AG20443 (cell line): ENCODE measurements at places on chromosomes 13 and 19.

GRCh38 chr19:40229484-40229883 lies 3.0 kb upstream of the CCNP start:
- DNase-seq, result peak; percentile 49

DNA sequence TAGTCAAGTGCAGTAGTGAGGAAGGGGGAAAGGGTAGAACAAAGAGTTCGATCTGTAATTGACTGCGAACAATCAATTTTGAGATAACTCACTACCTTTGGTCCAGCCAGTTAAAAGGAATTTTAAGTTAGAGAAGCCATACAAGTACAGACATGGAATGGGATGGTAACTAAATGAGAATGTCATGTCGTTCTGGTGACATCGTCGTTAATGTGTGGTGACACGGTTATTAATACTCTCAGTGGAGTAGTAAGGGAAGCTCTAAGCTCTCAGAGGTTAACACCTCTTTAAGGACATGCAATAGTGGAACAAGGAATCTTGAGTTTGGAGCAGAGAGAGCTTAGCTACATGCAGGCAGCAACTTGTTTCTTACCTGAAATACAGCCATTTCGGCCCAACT lies 154.9 kb upstream of the KLF12 start:
- DNase-seq, result no peak

DNA sequence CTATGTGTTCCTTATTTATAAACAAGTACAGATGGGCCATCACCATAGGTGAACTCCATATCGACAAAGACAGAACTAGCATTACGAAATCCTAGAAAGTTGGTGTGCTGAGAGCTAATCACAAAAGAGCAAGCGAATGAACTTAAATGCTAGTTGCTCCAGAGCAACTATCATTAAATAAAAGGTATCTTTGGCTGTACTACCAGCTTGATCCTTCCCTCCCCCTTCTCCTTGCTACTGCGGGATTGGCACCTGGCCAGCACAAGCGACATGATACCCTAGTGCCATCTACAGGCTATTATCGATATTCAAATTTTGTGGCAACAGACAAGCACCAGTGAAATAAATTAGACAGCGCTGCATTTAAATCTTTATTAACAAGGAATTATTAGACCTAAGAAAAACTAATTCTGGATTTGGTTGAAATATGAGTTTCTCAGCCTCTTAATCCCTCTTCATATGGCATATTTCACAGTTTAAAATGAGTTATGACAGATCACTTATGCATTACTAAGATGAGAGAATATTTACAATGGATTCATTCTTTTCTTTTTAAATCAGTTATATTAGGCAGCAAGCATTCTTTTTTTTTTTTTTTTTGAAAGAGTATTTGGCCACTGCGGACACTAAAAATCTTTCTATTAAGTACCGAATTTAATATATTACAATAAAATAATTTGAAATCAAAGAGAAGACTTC lies 5.8 kb downstream of the PCDH9 start:
- peak; percentile 53 for DNase-seq

DNA sequence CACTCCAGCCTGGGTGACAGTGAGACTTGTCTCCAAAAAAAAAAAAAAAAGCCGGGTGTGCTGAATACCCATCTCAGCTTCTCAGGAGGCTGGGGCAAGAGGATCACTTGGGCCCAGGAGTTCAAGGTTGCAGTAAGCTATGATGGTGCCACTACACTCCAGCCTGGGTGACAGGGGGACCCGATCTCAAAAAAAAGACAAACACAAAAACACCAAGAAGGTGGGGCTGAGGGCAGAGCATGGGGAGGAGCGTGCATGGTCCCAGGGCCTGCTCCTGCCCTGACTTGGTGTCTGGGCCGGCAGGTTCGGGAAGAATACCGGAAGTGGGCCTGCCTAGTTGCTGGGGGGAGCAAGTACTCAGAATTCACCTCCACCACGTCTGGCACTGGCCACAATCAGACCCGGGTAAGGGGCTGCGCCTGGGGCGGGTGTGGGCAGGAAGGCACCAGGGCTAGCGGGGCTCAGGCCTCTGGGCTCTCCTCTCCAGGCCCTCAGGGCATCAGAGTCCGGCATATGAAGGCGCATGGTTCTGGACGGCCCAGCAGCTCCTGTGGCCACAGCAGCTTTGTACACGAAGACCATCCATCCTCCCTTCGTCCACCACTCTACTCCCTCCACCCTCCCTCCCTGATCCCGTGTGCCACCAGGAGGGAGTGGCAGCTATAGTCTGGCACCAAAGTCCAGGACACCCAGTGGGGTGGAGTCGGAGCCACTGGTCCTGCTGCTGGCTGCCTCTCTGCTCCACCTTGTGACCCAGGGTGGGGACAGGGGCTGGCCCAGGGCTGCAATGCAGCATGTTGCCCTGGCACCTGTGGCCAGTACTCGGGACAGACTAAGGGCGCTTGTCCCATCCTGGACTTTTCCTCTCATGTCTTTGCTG lies 11.3 kb downstream of the DDX39A start:
- DNase-seq, result no peak

DNA sequence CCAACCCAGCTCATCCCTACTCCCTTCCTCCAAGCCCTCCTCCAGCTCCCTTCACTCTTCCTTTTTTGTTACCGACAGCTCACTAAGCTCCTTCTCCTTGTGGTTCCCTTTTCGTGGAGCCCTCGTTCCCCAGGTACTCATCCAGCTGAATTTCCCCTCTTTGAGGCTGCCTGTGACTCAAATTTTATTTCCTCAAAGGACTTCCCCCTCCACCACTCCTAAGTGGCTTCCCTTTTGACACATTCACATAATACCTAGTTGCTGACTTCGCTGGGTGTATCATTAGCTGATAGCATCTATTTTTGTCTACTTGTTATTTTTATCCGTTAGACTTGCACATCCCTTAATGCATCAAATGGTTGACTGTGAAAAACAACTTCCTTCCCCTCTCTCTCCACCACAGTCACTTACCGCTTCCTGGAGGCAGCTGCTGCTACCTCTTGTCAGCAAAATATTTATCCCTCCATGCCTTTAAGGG lies 14.5 kb downstream of the FFAR2 start:
- no peak for DNase-seq

DNA sequence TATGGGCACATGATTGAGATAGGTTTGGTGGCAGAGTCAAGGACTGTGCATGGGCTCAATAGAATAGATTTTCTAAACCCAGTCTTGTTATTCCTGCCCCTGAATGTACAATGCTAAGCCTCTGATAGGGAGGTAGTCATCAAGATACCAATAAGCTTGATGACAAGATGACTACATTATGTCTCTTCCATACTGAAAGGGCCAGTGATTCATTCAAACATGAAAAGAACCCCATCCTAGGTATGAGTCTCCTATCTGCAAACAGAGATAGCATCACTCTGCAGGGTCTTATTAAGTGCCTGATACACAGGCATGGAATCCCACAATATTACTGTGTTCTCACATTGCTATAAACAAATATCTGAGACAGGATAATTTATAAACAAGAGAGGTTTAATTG lies 40.3 kb upstream of the UFM1 start:
- DNase-seq, result no peak

DNA sequence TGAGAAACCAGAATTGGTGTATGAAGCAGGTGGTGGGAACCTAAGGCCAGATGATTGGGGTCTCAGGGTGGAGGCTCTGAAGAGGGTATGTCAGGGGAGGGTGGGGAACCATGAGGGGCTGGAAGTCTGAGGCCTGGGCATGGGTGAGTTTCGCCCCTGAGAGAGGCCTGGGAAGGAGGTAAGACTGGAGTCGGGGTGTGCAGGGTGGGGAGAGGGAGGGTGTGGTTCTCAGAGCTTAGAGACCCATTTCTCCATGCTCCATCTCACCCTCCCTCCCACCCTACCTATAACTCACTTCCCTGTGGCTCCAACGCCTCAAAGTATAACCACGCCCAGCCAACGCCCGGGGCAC lies 1.0 kb upstream of the KLHL26 start:
- no peak for DNase-seq

DNA sequence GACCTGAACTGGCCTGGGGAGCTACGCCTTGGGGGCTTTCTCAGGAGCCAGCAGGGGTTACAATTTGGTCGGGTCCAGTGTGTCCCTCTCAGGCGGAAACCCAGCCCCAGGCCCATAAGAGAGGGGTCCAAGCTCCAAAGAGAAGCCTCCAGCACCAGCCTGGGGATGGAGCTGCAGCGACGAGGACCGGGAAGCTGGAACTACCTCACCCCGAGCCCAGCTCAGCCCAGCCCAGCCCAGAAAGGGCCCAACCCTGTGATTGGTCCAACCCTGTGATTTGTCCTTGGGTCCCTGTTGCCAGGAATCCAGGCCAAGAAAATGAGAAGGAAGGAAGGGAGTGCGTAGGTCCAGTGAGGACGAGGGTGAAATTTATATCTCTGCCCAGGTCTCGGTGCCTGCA lies 24.1 kb downstream of the CLEC4M start:
- DNase-seq, result no peak

- DNase-seq, result no peak
Measured at GRCh38 chr13:33235564-33235963, 50.0 kb downstream of the STARD13 start.

GRCh38 chr13:38321654-38322053 lies 28.0 kb upstream of the UFM1 start:
- no peak for DNase-seq

DNA sequence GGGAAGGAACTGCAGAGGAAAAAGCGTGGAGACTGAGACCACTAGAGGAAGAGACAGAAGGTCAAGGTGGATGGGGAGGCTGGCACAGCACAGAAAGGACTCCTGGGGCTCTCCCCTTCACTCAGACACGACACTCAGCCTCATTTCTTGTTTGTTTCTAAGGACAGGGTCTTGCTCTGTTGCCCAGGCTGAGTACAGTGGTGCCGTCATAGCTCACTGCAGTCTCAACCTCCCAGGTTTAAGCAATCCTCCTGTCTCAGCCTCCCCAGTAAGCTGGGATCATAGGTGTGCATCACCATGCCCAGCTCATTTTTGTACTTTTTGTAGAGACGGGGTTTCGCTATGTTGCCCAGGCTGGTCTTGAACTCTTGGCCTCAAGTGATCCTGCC lies 11.4 kb upstream of the SEMA6B start:
- DNase-seq, result no peak

GRCh38 chr13:108915095-108915633 lies 285.8 kb downstream of the MYO16 start:
- DNase-seq, result peak; percentile 47

GRCh38 chr13:24688950-24689349 lies 8.7 kb downstream of the ATP12A start:
- DNase-seq, result no peak

- DNase-seq, result no peak
Measured at GRCh38 chr13:110350509-110350908, 43.4 kb downstream of the COL4A2 start.

GRCh38 chr13:98415326-98416070 lies 161.4 kb downstream of the STK24 start:
- DNase-seq, result no peak

DNA sequence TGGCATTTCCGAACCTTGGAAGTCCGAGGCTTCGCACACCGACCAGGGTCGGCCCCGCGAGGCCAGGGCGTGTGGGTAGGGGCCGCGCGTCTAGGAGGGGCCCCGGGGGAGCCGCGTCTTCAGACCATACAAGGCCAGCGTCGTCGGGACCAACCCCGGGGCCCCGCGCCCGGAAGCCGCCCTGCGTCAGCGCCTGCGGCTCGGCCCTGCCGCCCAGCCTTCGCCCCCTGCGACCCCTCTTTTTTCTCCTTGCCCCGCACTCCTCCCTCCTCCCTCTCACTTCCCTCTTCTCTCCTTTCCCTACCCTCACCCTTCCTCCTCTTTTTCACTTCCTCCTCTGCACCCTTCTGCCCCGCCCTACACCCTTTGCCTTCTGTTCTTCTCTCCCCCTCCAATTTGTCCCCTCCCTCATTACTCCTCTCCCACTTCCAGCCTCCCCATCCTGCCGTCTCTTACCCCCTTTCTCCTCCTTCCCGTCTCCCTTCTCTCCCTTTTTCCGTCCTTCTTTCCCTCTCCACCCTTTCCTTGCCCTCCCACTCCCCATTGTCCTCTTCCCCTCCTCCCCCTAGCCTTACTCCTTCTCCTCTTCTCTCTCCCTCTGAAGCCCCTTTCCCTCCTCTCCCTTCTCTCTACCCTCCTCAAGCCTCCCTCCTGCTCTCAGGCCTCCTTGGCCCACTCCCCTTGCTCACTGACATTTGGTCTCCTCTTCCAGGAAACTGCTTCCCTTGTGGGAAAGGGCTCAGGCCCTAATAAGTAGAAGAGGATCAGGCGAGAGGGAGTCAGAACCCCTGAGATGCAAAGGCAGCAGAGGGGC lies 2.2 kb upstream of the PLEKHG2 start:
- DNase-seq, result peak; percentile 51

DNA sequence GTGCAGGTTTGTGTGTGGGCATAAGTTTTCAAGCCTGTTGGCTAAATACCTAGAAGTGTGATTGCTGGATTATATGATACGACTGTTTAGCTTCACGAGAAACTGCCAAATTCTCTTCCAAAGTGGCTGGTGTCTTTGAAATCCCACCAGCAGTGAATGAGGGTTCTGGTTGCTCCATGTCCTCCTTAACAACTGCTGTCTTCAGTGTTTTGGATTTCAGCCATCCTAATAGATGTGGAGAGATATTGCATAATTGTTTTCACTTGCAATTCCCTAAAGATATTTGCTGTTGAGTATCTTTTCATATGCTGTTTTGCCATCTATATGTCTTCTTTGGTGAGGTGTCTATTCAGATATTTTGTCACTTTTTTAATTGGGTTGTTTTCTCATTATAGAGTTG lies 390.5 kb downstream of the ZNF536 start:
- no peak for DNase-seq

DNA sequence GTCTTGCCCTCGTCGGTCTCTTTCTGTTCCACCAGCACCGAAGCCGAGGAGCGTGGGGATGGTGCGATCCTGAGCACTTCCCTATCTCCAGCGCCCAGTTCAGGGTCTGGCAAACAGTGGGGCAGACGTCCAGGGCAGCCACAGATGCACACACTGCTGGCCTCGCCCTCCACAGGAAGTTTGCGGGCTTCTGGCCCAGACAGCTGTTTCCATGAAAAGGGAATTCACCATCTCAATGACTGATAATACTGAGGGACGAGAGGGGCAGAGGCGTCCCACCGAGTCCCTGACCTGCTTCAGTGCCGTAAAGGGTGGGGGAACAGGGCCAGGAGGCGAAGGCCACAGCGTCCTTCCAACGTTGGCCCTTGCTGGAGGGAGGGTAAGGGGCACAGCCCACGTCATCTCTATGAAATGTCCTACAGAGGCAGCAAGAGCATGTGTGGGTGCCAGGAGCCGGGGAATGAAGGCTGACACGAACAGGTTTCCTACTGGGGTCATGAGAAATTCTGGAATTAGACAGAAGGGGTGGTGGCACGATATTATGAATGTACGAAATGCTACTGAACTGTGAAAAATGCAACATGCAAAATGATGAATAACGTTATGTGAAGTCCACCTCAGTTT lies 19.5 kb downstream of the SHC2 start:
- DNase-seq, result no peak

DNA sequence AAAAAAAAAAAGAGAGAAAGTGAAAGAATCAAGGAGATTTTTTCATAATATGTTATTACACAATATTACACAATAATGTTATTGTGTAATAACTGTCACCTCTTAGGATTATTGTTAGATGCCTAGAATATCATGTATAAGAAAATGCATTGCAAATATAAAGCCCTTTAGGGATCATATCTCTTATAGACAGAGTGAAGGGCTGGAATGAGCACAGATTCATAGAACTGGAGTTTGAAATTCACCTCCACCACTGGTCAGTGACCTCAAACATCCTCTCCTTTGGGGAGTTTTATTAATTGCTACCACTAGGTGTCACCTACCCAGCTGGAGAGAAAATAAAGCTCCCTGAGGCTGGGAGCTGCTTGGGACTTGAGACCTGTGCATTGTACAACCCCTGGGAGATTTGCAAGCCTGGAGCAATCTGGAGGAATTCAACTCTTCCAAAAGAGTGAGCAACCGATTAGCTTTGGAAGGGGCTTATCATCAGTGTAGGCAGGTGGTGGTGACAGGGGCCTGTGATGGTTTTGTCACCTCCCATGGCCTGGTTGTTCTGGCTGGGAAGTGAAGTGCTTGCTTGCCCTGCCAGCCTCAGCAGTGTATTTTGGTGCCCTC lies 30.3 kb upstream of the FRY start:
- DNase-seq, result peak; percentile 72
